ENCODE measurements at places on chromosomes 13 and 19.

- no peak for DNase-seq
Observed at GRCh38 chr13:112160558-112160957, 93.6 kb downstream of the SOX1 start.

- no peak for DNase-seq
Observed at GRCh38 chr13:32033744-32034143, 2.2 kb downstream of the FRY start.

GRCh38 chr19:32692727-32693061, 1.1 kb downstream of the NUDT19 start:
- DNase-seq = no peak

GRCh38 chr19:15123900-15124299, 16.7 kb downstream of the SYDE1 start:
- no peak for DNase-seq

DNA sequence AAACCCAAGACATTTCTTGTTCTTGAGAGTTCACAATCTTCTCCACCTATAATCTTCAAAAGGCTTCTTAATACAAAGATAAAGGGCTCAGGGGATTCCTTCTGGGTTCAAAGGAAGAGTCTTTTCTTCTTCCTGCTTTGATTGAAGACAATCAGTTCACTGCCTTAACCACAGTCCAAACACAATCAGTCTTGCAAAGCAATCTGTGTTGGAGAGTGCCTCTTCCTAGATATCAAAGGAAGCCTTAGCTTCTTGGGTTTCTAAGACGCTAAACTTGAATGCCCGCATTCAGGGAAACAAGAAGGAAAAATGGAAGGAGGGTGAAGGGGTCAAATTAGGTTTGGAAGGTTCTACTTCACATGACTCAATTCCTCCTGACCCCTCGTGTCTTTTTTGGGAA, 27.2 kb downstream of the RANBP3 start:
- no peak for DNase-seq

GRCh38 chr13:26155568-26155967, 66.5 kb downstream of the RNF6 start:
- DNase-seq = no peak

DNA sequence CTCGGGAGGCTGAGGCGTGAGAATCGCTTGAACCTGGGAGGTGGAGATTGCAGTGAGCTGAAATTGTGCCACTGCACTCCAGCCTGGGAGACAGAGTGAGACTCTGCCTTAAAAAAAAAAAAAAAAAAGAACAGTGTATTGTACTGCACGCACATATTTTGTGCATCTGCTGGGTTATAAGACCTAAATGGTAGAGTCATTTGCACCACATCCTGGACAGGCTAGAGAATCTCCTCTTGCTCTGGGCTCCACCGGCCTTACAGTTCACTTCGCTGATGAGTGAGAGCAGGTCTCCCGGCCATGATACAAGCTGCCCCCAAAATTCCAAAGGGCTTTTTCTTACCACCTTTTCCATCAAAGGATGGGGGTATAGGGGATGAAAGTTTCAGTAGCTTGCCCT, 7.2 kb upstream of the SAE1 start:
- no peak for DNase-seq

DNA sequence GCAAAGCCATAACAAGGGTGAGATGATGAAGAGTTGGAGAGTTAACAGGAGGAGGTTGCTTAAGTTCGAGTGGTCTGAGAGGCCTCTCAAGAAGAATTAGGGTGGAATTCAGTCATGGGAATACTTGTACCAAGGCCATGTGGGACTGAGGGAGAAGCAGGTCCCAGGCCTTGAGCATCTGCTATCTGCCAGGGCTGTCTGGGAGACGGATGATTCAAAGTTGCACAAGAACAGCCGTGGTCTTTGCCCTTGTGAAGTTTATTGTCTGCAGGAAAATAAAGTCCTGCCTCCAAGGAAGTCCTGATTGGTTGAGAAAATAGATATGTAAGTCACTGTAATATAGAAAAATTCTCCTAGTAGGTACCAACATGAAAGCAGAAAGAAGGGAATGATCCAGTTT, 178.8 kb upstream of the RFC3 start:
- peak; percentile 97 for DNase-seq

DNA sequence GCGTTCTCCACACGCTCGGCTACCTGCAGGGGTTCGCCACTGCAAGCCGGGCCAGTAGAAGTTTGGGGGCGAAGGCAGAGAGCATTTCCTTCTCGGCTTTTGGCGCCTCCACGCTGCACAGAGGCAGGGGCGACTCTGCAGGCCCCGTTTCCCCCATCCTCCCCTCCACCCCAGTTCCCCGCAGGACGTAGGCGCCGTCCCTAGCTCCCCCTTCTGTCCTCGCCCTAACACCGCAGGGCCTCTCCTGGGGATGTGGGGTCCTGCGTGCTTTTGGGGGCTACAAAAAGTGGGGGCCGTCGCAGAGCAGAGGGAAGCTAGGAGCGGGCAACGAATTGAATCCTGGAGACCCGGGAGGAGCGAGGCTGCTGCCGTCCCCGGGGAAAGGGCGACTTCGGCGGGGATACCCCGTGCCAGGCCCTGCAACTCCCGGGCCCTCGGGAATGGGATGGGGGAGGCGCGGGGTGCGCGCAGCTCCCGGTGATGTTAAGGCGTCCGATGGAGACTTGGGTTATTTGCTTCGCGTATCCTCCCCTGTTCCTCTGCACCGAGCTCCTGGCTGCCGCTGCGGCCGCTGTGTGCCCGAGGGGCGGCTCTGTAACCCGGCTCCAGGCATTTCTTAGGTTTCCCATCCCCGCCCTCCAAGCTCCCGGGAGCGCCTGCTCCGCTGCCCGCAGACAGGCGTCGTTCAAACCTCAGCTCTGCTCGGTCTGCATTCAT, 255.9 kb upstream of the SOX21 start:
- DNase-seq = no peak

GRCh38 chr19:56309511-56310185, 5.0 kb downstream of the ZSCAN5A start:
- DNase-seq = no peak

- no peak for DNase-seq
Observed at GRCh38 chr13:31310356-31310755, 110.6 kb downstream of the B3GLCT start.

DNA sequence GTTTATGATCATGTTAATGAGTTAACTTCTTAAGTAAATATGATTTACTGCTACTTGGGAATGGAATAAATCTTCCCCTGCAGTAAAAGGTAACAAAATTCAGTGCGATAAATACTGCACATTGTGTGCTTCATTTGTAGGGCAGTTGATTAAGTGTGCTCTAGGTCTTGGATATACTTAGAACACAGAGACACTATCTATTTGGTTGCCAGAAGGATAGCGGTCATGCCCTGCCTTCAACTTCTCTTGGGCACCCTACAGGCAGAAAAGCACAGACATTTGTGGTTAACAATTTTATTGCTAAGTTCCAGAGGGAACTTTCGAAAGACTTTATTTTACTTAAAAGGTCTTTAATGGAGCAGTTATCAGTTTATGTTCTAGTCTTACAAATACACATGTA, 605.8 kb downstream of the PCDH9 start:
- no peak for DNase-seq

GRCh38 chr13:113976711-113977684, 3.1 kb upstream of the C13orf46 start:
- peak; percentile 65 for DNase-seq

DNA sequence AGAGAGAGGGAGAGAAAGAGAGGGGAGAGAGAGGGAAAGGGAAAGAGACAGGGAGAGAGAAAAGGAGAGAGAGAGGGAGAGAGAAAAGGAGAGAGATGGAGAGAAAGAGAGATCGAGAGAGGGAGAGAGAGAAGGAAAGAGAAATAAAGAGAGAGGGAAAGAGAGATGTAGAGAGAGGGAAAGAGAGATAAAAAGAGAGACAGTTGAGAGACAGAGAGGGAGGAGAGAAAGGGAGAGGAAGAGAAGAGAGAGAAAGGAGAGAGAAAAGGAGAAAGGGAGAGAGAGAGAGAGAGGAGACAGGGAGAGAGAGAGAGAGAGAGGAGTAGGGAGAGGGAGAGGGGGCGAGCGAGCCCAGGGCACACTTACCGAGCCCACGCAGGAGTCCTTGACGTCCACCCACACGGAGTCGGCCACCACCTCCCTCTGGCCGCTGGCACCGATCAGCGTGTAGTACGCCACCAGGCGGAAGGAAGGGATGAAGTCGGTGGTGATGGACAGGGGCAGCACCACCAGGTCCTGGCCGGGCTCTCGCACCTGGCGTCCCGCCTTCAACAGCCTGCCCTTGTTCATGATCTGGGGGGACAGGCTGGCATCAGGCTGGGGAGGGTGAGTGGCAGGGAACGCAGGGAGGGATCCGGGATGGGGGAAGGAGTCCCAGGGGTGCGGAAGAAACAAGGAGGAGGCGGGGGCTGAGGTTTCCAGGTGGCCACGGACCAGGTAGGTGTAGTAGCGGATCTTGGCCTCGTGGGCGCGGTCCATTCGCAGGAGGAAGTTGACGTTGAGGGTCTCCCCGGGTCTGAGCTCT, 10.0 kb downstream of the C3 start:
- DNase-seq = no peak

DNA sequence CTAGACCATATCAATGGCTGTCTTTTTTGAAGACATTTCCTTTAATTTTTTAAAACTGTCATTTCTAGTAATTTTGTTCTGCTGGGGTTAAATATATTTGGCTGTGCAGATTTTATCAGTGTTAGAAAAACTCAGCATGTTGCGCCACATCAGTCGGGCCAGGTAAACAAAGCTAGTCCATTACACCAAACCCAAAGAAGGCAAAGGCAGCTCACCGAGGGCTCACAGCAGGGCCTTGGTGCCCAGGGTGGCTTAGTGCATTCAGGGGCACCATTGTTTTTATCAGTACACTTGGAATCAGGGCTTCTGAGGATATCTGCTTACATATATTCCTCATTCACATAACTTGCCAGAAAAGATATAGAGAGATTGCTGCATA, 22.2 kb downstream of the SPATA13 start:
- no peak for DNase-seq

DNA sequence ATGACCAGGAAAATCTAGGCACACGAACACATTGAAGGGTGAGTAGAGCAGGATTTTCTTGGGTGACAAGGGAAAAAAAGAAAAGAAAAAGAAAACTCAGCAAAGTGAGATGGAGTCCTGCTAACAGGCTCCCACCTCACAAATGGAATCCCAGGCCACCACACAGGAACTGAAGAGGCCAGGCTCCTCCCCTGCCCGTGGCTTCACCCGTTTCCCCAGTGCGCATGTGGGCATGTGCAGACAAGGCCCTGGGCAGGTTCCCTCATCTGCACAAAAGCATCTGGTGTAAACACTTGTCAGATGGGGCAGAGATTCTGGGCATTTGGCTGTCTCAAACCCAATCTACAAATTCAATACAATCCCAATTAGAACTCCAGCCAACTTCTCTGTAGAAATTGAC, 24.5 kb downstream of the CFAP97D2 start:
- no peak for DNase-seq

All from GM04503 (cell line).